ENCODE measurements at places on chromosomes 5 and 9.
A peak's percentile ranks its signal among the peaks of the same experiment; 100 is the strongest.

- no peak for DNase-seq
Observed at GRCh38 chr9:83270116-83270515, 207.2 kb upstream of the RASEF start.

DNA sequence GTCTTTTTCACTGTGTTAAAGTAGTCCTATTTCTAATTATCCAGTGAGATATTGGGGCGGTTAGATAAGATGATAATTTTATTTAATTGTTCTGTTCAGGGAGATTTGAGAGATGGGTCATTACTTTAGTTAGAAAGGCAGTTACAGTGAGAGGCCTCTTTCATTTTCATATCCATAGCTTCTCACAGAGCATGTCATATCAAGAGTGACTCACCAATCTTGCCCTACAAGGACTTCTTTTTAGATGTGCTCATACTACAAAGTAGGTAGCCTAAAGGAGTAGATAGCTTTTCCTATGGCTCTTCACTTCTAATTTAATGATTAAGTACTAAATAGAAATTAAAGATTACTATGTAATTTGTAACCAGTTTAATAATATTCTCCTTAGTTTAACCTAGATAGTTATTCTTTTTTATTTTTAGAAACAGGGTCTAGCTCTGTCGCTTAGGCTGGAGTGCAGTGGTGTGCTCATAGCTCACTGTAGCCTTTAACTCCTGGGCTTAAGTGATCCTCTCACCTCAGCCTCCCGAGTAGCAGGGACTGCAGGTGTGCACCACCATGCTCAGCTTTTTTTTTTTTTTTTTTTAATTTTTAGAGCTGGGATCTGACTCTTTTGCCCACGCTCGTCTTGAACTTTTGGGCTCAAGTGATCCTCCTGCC is 71.0 kb downstream of the FER start:
- no peak for DNase-seq

DNA sequence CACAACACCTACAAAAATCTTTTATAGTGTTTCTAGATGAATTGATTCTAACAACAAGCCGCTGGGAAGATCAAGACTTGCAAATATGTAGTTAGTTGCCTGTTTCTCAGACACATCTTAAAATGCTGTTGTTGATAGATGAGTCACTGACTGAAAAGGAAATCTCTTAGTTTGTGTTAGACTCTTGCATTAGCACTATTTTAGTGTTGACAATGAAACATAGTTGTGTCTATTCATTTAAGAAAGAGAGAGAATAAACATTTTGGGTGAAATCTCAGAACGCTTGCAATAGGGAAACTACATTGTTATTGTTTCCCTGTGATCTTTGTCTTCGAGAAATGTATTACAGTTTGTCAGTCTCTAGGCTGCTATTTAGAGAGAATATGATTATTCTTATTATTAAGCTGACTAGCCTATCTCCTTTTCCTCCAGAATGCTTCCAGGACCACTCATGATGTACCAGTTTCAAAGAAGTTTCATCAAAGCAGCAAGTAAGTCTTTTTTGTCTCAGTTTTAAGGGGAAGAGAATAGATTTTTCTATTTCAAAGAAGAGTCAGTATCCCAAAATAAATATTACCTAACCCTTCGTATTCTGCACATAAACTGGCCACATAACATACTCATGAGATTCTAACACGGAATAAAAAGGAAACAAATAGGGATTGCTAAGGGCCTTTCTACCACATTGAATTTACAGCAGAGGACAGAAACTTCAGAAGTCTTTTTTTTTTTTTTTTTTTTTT is 285.6 kb downstream of the ARHGAP26 start:
- DNase-seq = no peak

DNA sequence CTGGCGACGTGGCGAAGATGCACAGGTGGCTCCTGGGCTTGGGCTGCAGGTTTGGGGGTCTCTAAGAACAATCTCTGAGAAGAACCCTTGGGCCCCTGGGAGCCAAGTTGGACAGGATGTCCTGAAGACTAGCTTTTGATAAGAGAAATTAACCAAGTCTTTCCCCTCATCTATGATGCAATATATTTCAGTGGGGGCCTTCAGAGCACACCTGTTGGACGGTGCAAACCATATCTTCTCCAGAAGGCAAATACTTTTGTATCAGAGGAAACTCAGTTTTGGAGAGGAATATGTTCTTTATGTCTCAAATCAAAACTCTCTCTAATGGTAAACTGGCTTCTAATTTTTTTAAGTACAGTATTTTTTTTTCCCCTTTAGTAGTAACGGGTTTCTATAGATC is 28.6 kb downstream of the OTULIN start:
- DNase-seq = no peak

DNA sequence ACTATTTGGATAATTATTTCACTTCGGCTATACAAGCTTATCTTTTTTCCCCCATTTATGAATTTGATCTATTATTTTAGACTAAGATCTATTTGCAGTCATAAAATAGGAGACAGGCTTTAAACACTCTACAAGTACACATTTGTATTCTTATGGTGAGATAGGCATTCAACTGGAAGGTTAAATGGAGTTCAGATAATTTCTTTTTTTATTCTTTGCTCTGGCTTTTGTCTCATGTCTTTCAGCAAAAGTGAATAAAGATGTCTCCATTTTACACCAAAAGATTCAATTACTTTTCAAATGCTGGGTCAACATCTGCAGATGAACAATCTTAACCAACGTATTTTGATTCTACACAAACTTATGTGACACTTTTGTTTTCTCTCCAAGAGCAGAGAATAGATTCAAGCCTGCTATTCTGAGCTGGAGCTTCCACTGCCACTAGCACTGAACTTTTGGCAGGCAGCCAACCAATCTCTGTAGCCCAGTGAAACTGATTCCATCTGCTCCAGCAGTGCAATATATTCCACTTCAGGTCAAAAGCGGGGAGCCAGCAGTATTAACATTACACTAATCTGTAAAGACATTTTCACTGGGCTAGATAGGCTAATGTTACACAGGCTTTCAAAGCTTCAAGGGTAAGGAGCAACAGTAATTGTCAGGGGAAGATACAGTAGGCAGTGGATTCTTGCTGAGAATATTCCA is 452.0 kb upstream of the ZNF608 start:
- DNase-seq = no peak

DNA sequence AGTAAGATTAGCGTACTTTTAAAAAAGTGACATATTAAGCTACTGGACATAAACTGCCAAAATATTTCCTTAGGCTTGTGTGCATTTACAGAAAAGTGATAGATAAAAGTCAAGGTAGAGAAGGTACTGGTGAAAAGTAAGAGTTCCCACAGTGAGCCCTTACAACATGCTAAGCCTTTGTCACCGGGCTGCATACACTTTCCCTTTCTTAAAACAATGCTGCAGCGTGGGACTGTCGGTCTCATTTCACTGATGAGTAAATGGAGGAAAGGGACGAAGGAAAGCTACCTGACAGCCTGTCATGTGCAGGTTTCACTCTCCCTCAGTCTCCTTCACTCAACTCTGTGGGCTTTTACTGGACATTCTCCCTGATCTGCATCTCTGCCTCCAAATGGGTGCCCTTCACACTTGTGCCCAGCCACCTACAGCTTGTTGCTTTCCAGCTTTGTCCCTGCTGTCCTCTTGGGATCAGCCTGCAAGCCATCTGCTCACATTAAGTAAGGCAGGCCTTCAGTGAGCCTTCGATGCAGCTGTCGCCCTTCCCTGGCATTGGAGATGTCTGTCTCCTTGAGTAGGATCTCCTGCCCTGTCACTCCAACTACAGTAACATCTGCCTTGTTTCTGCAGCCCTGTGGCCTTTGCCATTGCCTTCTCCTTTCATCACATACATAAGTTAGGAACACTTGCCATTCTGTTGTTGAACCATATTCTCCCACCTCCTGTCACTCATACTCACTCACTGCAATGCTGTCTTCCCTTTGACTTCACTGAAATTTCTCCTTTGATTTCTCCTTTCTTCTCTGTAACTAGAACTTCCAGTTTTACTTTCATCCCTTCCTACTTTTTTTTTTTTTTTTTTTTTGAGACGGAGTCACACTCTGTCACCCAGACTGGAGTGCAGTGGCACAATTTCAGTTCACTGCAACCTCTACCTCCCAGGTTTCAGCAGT is 9.3 kb upstream of the ROPN1L start:
- DNase-seq = no peak

- no peak for DNase-seq
Observed at GRCh38 chr5:37071901-37072581, 177.1 kb downstream of the CPLANE1 start.

- DNase-seq = no peak
Observed at GRCh38 chr5:133203317-133204305, 151.8 kb downstream of the HSPA4 start.

GRCh38 chr5:24646915-24647314 is 2.1 kb upstream of the CDH10 start:
- DNase-seq = no peak

GRCh38 chr5:74519161-74519571 is 121.4 kb downstream of the ENC1 start:
- DNase-seq = no peak

DNA sequence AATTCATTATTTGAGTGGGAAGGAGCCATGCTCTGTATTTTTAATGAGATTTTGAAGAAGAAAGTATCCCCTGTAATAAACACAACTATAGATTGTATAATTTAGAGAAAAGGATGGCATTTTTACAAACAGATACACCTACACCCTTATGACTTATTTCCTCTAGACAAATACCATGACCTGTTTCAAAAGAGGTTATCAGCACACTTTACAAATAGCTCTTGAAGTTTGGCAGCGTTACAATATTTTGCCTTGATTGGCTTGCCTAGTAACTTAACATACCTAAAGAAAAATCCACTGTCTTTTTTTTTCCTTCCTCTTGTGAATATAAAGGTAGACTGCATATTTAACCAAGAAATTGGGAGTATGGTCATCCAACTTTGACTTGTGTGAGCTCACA is 28.5 kb upstream of the CETN3 start:
- DNase-seq = no peak

DNA sequence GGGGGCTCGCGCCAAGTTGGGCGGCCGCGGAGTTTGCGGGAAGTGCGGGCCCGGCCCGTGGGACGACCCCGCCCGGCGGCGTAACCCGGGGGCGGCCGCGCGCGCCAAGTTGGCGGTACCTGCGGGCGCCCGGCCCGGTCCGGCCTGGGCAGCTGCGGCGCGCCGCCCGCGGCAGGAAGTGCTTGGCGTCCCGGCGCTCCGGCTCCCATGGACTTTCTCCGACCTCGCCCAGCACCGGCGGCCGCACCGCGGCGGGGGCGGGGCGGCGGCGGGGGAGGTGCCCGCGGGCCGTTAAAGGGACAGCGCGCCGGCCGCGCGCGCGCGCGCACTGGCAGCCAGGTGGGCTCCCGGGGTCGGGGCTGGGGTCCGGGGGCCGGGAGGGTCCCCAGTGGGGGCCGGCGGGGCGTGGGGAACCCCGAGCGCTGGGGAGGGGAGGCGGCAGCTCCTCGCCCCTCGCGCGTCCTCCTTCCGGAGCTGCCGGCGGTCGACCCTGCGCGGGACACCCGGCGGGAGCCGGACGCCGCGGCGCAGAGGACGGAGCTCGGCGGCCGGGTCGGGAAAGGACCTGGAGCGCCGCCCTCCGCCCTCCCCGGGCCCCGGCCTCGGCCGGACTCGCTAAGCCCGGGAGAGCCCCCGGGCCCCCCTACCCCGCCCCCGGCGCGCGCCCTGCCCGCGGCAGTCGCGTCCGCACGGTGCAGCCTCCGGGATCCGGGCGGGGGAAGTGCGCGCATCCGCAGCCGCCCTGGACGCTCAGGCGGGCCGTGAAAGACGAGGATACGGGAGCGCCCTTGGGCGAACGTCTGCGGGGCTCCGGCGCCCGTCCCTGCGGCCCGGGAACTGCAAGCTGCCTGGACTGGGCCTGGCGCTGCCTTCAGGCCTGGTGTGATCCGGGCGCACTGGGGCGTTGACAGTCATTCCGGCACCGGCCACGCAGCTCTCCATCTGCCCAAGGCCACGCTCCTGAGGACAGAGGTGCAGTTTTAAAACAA is at the start of gene NACC2:
Gene NACC2, minus strand, starts transcription at position 220 of the 989 bp plus-strand sequence. CDS start 44,768 bp downstream, outside the sequence.
- DNase-seq = no peak

GRCh38 chr5:23208959-23209431 is 298.4 kb upstream of the PRDM9 start:
- DNase-seq = peak; percentile 1

GRCh38 chr5:169840405-169840804 is 139.9 kb downstream of the INSYN2B start:
- DNase-seq = no peak

GRCh38 chr5:152987131-152987530 is 503.3 kb upstream of the GRIA1 start:
- no peak for DNase-seq

GRCh38 chr5:10019236-10019635 is 230.5 kb downstream of the ATPSCKMT start:
- no peak for DNase-seq

GRCh38 chr5:55441107-55441771 is 93.5 kb downstream of the PLPP1 start:
- DNase-seq = no peak

DNA sequence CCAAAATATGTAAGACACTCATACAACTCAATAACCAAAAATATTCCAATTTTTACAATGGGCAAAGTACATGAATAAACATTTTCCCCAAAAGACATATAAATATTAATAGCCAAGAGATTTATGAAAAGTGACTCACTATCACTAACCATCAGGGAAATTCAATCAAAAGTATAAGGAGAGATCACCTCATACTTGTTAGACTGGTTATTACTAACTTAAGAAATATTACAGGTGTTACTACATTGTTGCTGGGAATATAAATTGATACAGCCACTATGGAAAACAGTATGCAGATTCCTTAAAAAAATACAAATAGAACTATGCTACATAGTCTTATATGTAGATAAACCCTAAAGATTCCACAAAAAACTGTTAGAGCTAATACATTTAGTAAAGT is 21.8 kb downstream of the BTNL8 start:
- DNase-seq = no peak

DNA sequence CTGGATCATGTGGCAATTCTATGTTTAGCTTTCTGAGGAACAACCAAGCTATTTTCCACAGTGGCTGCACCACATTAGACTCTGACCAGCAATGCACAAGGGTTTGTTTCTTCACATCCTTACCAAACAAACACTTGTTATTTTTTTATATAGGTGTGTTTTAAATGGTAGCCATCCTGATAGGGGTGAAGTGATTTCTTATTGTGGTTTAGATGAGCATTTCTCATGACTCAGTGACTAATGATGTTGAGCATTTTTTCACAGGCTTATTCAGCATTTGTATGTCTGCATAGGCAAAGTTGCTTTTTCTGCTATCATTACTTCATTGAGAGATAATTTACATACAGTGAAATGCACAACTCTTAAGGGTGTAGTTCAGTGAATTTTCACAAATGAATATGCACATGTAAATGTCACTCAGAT is 36.0 kb downstream of the ANKRD33B start:
- DNase-seq = no peak

- no peak for DNase-seq
Observed at GRCh38 chr9:133694686-133695085, 43.5 kb downstream of the SARDH start.

- DNase-seq = no peak
Observed at GRCh38 chr5:3531320-3531986, 64.2 kb upstream of the IRX1 start.

GRCh38 chr5:980001-980588 is 28.5 kb upstream of the NKD2 start:
- peak; percentile 13 for DNase-seq
